ENCODE measurements at places on chromosomes 11 and 22.
A peak's percentile ranks its signal among the peaks of the same experiment; 100 is the strongest.

- H3K4me1 ChIP-seq = peaks cover 3% of the 10 kb centered on the region
- DNase-seq = no peak
- H3K36me3 ChIP-seq = peaks cover 4% of the 10 kb centered on the region
Observed at GRCh38 chr22:40377931-40378330, 7.5 kb downstream of the SGSM3 start.

DNA sequence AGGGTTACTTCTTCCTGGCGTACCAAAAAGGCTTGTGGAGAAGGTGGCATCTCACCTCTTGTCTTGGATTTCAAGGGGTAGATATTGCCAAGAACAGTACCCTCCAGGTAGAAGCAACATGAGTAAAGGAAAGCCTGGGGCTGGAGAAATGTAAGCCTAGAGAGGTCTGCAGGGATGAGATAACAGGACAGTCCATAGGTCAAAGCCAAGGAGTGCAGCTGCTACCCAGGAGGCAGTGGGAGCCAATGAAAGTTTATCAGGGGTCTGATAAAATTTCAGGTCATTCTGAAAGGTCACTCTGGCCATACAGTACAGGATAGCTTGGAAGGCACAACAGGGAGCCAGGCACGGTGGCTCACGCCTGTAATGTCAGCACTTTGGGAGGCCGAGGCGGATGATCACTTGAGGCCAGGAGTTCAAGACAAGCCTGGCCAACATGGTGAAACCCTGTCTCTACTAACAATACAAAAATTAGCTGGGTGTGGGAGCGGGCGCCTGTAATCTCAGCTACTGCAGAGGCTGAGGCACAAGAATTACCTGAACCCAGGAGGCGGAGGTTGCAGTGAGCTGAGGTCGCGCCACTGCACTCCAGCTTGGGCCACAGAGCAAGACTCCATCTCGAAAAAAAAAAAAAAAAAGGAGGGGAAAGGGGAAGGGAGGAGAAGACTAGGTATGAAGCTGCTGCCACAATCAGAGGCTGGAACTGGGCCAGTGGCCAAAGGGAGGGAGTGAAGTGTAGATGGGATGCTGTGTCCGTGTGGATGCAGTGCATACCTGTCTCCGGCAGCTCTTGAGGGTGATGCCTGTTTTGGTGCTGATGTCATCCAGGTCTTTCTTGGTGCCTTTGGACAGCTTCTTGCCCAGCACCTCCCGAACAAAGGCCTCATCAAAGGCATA, 1.2 kb downstream of the FIBP start:
- H3K36me3 ChIP-seq = peaks cover 49% of the 10 kb centered on the region
- peak overlapping the region; percentile 67 for H3K4me3 ChIP-seq
- no peaks in the 10 kb centered on the region for H3K4me1 ChIP-seq
- no peaks in the 10 kb centered on the region for H3K27me3 ChIP-seq
- H3K27ac ChIP-seq = peak overlapping the region; percentile 99

GRCh38 chr11:106088896-106089295, 11.4 kb downstream of the AASDHPPT start:
- no peaks in the 10 kb centered on the region for H3K27me3 ChIP-seq
- H3K27ac ChIP-seq = no peak overlapping the region

DNA sequence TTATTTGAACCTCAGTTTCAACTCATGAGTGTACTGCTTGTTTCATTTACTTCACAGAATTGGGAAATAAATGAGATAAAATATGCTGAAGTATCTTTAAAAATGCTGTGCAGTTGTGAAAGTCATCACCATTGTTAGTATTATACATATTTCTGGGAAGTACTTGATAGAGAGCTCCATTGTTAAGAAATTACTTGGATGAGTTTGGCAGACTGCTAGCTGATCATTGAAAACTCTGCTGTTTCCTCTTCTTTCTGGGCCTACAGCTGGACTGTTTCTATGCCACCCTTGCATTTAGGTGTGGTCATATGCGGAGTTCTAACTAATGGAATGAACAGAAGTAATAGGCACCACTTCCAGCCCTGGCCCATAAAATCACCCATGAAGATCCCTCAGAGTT, 10.0 kb downstream of the SIK2 start:
- no peak for DNase-seq
- H3K4me1 ChIP-seq = no peaks in the 10 kb centered on the region
- no peak overlapping the region for H3K27ac ChIP-seq
- H3K4me3 ChIP-seq = no peak overlapping the region

GRCh38 chr11:45348729-45349128, 62.6 kb upstream of the SYT13 start:
- no peaks in the 10 kb centered on the region for H3K36me3 ChIP-seq
- no peaks in the 10 kb centered on the region for H3K4me1 ChIP-seq
- H3K27me3 ChIP-seq = no peaks in the 10 kb centered on the region
- no peak for DNase-seq

GRCh38 chr11:31646216-31646615, 136.6 kb downstream of the ELP4 start:
- no peak overlapping the region for H3K4me3 ChIP-seq
- H3K27ac ChIP-seq = no peak overlapping the region
- no peaks in the 10 kb centered on the region for H3K36me3 ChIP-seq
- H3K4me1 ChIP-seq = no peaks in the 10 kb centered on the region
- DNase-seq = no peak

DNA sequence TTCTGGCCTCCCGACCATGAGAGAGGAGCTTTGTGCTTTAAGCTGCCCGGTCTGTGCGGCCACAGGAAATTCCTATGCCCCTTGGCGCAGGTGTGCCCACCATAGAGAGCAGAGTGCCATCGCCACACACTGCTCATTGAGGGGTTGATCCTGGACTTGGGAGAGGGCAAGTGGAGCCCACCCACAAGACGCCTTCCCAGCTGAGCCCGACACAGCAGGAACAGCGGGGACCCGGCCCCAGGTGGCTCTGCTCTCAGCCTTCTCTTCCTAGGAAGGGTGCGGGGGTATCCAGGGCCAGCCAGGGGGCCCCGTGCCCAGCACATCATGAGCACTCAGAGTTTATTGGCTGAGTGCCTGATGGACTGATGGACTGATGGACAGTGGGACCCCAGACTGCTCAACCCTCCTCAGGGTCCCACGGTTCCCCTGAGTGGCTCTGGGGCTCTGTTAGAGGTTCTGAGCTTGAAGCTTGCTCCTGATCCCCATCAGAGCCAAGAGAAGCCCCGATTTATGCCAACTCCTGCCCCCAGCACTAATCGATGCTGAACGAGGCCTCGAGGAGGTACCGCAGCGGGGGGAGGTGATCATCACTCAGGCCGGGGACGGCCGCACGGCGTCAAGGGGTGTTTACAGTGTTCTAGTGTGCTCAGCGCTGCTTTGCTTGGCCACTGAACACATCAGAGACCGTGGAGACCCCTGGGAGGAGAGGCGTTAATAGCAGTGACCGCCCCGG, 13.5 kb upstream of the MRGPRD start:
- H3K36me3 ChIP-seq = no peaks in the 10 kb centered on the region
- peaks cover 16% of the 10 kb centered on the region for H3K4me1 ChIP-seq
- no peak overlapping the region for H3K27ac ChIP-seq
- DNase-seq = no peak

GRCh38 chr11:108939135-108939534, 274.3 kb downstream of the DDX10 start:
- no peak overlapping the region for H3K4me3 ChIP-seq
- DNase-seq = no peak

DNA sequence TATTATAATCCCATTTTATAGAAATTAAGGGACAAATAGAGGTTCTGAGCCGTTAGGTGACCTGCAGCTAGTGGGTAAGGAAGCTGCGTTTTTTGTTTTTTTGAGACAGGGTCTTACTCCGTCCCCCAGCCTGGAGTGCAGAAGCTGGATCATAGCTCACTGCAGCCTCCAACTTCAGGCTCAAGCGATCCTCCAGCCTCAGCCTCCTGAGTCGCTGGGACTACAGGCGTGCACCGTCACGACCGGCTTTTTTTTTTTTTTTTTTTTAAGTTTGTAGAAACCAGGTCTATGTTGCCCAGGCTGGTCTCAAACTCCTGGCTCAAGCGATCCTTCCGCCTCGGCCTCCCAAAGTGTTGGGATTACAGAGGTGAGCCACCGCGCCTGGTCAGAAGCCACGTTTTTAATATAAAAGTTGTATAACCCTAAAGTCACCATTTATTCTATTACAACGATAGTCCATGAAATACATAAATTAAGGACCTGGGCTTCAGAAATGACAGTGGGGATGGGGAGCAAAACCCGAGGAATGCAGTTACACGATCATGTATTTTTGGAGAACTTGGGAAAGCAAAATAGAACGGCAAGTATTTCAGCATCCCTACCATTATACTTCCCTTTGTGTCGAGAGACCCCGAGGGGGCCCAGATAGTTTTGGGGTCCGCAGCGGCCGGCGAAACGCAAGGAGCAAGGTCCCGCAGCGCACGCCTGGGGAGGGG, 638 bp downstream of the SAAL1 start:
- H3K4me1 ChIP-seq = peaks cover 11% of the 10 kb centered on the region
- H3K4me3 ChIP-seq = peak overlapping the region; percentile 91
- H3K36me3 ChIP-seq = peaks cover 33% of the 10 kb centered on the region
- no peak for DNase-seq

DNA sequence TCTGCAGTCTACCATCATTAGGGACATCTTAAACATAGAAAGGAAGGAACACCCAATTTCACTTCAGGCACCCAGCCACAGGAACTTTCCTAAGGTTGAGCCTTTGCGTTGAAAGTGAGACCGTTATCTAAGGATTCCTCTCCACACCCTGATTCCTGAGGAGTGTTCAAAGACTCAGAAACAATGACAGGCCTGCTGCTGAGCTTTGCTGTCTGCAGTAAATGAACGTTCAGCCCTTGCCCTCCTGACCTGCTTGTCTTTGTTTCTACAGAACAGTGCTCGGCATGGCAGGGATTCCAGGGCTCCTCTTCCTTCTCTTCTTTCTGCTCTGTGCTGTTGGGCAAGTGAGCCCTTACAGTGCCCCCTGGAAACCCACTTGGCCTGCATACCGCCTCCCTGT, 7.0 kb downstream of the PRSS23 start:
- peaks cover 20% of the 10 kb centered on the region for H3K4me1 ChIP-seq
- no peaks in the 10 kb centered on the region for H3K36me3 ChIP-seq
- no peak for DNase-seq
- peak overlapping the region; percentile 22 for H3K27ac ChIP-seq
- no peaks in the 10 kb centered on the region for H3K27me3 ChIP-seq

- no peak overlapping the region for H3K4me3 ChIP-seq
- DNase-seq = no peak
- no peaks in the 10 kb centered on the region for H3K4me1 ChIP-seq
- H3K36me3 ChIP-seq = no peaks in the 10 kb centered on the region
- no peaks in the 10 kb centered on the region for H3K27me3 ChIP-seq
Observed at GRCh38 chr11:107752949-107753822, 41.3 kb upstream of the SLN start.

- no peak for DNase-seq
- H3K27me3 ChIP-seq = no peaks in the 10 kb centered on the region
- H3K27ac ChIP-seq = no peak overlapping the region
- H3K4me1 ChIP-seq = no peaks in the 10 kb centered on the region
- H3K36me3 ChIP-seq = no peaks in the 10 kb centered on the region
Observed at GRCh38 chr11:70548976-70549375, 150.6 kb downstream of the CTTN start.

DNA sequence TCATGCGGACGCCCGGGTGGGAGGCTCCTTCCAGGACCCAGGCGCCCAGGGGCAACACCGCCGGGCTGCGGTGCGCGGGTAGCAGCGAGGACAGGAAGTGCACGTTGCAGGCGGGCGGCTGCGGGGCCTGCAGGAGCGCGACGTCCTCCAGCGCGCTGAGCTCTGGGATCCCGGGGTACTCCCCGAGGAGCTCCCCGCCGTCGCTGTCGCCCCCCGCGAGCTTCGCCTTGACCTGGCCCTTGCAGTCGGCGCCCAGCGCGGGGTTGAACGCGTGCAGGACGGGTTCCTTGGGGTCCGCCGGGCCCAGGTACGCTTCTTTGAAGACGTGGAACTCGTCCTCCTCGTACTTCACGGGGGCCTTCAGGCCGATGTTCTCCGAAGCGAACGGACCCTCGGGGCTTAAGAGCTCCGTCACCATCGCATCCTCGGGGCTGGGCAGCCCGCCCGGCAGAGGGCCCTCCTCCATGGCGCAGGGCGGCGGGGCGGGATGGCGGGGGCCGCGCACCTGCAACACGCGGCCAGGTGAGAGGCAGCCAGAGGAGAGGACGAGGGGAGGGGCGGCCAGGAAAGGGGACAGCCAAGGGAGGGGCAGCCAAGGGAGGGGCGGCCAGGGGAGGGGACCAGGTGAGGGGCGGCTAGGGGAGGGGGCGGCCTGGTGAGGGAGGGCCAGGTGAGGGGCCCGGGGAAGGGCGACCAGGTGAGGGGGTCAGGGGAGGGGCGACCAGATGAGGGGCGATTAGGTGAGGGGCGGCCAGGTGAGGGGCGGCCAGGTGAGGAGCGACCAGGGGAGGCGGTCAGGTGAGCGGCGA, 921 bp downstream of the TESMIN start:
- no peaks in the 10 kb centered on the region for H3K27me3 ChIP-seq
- peak overlapping the region; percentile 8 for H3K27ac ChIP-seq
- no peak for DNase-seq
- H3K4me1 ChIP-seq = peaks cover 31% of the 10 kb centered on the region

DNA sequence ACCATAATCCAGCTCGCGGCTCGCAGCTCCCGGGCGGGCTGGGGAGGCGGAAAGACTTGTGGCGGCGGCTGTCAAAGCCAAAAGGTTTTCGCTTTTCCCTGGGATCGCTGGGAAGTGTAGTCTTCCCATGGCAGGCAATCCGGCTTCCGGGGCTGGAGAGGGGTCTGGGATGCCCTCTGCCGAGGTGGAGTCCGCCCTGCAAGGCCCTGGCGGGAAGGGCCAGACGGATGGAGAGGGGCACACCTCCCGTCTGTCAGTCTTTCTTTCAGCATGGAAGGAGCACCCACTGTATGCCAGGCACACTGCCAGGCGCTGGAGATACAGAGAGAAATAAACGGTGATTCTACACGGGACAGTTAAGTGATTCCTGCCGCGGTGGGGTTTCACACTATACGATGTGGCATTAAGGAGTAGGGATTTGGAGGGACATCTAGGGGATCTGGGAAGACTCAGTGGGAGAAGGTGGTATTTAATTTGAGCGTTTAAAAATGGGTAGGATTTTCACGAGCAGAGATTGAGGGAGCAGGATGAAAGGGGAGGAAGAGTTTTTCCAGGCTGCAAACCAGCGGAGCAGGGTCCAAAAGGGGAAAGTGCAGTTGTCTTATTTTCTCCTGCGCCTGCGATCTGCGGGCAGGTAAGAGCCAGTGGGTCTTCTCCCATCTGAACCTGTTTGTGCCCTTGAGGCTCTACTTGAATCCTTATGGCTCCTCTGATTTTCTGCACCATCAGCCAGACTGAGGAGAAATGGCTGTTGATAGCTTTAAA, at the start of gene BACE1:
Gene BACE1, minus strand, starts transcription at position 60 of the 765 bp plus-strand sequence. CDS start 461 bp downstream, outside the sequence.
- H3K4me1 ChIP-seq = peaks cover 21% of the 10 kb centered on the region
- no peaks in the 10 kb centered on the region for H3K27me3 ChIP-seq
- peak within 1 kb of the TSS; percentile 66 for H3K4me3 ChIP-seq
- no peaks in the 10 kb centered on the region for H3K36me3 ChIP-seq
- H3K27ac ChIP-seq = peak within 1 kb of the TSS; percentile 67
- DNase-seq = peak; percentile 43

- H3K4me3 ChIP-seq = peak overlapping the region; percentile 79
- no peak for DNase-seq
- H3K27ac ChIP-seq = peak overlapping the region; percentile 86
Observed at GRCh38 chr11:64235437-64236161, 1.2 kb downstream of the VEGFB start.

Measured in tibial nerve (tissue), 4 donors.